ENCODE measurements at places on chromosomes 5 and 9.

DNA sequence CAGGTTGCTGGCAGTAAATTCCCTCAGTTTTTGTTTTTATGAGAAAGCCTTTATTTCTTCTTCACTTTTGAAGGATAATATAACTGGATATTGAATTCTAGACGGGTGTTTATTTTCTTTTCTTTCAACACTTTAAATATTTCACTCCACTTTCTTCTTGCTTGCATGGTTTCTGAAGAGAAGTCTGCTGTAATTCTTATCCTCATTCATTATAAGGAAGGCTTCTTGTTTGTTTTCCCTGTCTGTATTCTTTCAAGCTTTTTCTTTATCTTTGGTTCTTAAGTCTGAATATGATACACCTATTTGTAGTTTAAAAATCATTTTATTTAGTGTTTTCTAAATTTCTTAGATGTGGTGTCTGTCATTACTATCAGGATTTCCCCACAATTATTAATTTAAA is 1054.3 kb downstream of the TLE1 start:
- no peak for DNase-seq

DNA sequence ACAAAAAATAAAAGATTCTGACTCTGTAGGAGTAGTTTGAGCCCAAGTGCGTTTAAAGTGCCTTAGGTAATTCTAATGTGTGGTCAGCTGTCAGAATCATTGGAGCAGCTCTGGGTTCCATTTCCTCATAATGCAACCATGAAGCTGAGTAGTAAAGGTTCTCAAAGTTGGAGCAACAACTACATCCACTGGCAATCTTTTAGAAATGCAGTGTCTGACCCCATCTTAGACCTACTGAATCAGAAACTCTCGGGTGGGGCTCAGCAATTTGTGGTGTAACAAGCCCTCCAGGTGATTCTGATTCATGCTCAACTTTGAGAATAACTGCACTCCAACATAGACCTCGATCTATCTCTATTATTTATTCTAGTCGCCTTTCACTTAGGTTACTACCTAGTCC is 7.6 kb upstream of the ALDH1A1 start:
- DNase-seq = no peak

DNA sequence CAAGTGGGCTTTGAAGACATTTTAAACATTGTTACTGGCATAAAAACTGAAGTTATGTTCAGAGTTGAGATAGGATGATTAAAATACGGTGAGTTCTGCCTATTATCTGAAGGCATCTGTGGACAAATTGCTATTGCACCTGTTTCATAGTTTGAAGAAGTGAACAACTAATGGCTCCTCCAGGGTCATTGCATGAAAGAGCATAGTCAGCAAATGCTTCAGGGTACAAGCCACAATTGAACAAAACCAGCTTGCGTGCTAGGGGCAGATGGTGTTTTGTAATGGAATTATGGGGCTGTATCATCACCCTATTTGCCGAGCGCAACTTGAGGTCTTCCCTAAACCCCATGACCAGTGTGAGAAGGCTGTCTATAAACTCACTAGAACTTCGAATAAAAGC is 369.1 kb downstream of the MTRR start:
- DNase-seq = no peak

DNA sequence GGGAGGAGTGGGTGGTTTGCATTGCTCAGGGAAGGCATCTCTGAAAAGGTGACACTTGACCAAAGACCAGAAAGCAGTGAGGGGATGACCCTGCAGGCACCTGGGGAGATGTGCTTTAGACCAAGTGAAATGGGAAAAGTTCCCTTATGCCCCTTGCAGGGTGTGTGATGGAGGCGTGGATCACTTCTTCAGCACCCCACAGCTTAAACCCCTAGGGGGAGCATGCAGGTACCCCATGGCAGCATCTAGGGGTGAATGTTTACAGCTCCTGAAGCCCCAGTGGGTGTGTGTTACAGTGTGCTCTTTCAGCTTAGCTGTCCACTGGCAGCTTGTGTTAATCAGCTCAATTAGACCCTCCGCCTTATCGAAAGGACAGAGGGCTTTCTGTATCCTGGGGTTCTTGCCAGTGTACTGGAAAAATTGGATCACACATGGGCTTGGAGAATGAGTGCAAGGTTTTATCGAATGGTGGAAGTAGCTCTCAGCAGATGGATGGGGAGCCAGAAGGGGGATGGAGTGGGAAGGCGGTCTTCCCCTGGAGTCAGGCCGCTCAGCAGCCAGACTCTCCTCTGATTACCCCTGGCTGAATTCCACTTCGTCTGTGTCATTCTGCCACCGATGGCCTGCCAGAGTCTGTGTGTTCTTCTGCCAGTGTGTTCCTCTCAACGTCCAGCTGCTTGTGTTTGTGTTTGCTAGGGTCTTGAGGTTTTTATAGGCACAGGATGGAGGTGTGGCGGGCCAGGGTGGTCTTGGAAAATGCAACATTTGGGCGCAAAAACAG is 6.3 kb downstream of the BHMT2 start:
- no peak for DNase-seq

DNA sequence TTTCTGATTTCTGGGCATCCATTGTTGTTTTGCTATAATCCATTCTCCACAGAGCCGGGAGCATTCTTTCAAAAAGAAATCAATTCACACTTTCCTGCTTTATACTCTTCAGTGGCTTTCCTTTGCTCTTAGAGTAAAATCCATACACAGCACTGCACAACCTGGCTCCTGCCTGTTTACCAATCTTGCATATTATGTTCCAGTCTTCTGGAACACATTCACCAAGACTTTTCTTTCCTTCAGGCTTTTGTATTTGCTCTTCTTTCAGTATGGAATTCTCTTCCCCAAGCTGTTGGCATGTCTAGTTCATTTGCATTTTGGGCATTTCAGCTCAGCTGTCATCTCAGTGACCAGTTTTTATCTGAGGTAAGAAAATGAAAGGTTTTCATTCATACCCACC is 6.3 kb downstream of the RFESD start:
- no peak for DNase-seq

DNA sequence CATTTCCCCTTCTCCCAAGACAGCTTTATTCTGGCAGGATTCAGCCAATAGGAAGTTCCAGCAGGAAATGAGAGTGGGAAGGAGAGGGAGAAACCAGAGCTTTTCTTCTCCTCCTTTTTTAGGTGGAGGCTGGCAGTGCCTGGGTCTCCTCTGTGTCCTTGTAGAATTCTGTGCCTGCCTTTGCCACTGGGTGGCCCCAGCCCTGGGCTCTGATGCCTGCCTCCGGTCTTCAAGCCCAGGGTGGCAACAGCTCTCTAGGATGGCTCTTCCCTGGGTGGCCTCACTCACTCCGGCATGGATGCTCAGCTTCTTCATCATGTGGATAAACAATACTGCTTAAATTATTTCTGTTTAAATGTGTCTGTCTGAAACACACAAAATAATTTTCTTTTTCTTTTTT is 694.8 kb downstream of the SEMA5A start:
- no peak for DNase-seq

- no peak for DNase-seq
Observed at GRCh38 chr5:127290946-127291693, 524 bp downstream of the MEGF10 start.

GRCh38 chr5:166341740-166342337 is 1949.6 kb upstream of the WWC1 start:
- no peak for DNase-seq

All from A549 (cell line).